ENCODE measurements at places on chromosomes 1 and 21.
A peak's percentile ranks its signal among the peaks of the same experiment; 100 is the strongest.

DNA sequence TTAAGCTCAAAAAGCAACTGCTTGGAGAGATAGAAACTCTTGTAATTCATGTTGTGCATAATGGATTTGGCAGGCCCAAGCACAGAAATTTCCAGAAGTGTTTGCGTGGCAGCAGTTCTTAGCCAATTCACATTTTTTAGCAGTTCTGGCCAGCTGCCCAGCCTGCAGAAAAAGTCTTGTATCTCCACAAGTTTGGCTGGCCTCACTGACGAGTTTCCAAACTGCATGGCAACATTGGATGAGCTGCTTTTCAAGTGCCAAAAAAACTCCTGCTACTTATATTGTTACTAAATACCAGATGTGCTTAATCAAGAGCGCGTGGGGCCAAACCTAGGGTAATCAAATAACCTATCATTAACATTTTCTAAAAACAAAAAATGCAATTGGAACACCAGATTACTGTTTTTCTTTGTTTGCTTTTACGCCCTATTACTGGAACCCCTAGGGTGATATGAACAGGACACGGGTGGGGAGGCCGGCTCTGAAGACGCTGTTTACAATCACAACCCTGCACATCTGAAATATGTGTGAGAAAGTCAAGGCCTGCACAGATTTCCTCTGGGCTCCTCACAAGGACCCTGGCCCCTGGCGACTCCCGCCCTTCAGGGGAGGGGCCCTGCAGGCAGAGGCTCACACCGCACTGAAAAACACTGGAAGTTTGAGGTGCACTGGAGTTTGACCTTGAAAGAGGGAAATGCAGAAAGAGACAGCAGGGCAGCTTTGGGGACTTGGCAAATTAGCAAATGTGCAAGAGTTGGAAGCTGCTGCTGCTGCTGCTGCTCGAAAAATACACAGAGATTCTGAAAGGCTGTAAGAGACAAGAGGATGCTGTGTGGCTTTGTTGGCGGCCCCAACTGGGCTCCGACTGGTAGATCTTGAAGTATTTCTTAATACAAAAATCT is 55.2 kb upstream of the TARBP1 start:
- no peak for DNase-seq

- DNase-seq: no peak
Measured at GRCh38 chr1:150161747-150162581, 12.2 kb downstream of the PLEKHO1 start.

DNA sequence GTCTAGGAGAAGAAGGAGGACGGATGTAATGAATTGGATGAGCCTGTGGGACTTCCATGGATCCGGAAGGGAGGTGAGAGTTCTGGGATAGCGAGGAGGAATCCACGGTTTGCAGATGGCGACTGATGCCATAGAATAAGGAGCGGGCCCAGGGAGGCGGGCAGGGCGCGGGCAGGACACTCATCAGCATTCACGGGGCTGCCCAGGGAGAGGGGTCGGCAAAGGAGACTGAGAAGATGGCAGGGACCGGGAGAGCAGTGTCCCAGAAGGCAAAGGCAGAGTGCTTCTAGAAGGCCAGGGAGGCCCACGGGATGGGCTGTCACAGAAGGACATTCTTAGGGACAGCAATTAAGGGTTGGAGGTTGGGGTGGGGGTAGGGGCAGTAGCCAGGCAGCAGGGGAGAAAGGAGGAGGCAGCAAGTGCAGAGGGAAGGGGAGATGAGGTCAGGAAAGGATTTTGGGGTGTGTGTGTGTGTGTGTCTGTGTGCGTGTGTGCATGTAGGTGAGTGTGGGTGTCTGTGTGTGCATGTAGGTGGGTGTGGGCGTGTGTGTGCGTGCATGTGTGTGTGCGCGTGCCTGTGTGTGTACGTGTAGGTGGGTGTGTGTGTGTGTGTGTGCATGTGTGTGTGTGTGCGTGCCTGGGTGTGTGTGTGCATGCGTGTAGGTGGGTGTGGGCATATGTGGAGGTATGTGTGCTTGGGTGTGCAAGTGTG is 1.1 kb upstream of the COL8A2 start:
- DNase-seq: no peak

DNA sequence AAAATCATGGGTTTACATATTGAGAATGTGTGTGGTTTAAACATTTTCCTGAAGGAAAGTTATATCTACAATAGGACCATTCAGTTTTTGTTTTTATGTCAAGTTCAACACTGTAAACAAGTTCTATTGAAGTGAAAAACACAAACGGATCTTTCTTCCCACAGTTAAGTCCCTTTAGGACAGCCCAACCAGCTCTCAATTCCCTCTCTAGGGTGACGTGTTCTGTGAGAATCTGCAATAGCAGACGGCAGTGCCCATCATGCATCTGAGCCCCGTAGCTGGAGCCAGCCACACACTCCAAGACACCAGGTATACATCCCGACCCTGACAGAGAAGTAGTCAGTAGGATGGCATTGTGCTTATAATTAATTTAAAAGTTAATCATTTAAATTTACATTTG is 26.3 kb upstream of the IVNS1ABP start:
- no peak for DNase-seq

- DNase-seq: no peak
Measured at GRCh38 chr1:81937791-81938450, 137.2 kb downstream of the ADGRL2 start.

GRCh38 chr1:23795676-23796465 is 4.7 kb downstream of the GALE start:
- no peak for DNase-seq

- no peak for DNase-seq
Measured at GRCh38 chr1:154741741-154742495, 128.2 kb downstream of the KCNN3 start.

GRCh38 chr1:170134521-170134920 is 11.2 kb upstream of the NTMT2 start:
- DNase-seq: no peak

- no peak for DNase-seq
Measured at GRCh38 chr1:221416723-221417122, 325.2 kb downstream of the DUSP10 start.

DNA sequence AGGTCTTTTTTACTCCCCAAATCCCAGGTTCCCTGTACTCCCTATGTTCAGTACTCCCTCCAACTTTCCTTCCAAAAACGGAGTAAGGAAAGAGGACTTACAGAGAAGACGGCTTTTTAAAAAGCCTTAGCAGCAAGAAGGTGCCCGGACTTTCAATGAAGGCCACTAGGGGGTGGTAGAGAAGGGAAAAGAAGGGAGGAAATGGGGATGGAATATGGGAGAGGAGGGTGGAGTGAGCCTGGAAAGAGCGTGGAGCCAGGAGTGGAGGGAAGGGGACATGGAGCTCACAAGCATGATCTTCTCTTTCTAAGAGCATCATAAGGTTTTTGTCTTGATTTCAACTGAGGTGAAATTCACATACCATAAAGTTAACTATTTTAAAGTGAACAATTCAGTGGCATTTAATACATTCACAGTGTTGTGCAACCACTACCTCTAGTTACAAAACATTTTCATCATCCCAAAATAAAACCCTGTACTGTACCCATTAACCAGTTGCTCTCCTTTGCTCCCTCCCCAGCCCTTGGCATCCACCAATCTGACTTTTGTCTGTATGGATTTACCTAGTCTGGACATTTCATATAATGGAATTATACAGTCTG is 129.9 kb downstream of the ZNF281 start:
- peak; percentile 43 for DNase-seq

DNA sequence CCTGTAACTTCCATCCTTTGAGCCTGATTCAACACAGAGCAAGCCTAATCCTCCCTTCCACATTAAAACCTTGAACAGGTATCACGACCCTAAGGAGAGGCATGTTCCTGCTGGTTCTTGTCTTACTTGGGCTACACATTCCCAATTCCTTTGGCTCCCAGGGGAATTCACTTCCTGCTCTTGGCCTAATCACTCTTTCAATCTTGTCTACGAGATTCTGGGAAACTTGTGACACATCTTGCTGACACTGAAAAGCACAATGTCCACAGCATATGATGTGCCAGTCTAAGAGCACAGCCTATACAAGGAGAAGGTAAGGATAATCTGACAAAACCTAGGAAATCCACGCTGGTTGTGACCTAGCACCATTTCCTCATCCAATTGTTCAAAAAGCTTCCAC is 163.9 kb downstream of the GABPA start:
- no peak for DNase-seq

- DNase-seq: no peak
Measured at GRCh38 chr1:65193129-65193695, 45.2 kb downstream of the AK4 start.

Measured in stimulated activated CD4-positive, alpha-beta T cell treated with anti-CD3 and anti-CD28 coated beads, Interleukin-15, amount 100 ng/mL, for 24 hours (primary cell).